ENCODE measurements at places on chromosomes 3 and 15.

DNA sequence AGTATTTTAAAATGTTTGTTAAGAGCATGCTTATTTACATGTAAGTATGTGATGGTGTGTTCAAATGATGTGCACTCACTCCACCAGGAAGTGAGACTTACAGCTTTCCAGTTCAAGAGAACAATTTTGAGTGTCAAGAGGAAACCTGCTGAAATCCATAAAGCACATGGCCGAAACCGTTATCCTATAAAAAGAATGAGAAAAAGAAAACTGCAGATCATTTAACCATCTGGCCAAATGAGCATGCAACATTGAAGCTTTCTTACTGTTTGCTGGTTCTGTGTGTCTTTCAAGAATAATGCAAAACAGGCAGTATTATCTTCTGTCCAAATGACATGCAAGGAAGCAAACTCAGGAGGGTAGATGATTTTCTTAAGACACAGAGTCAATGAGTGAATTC lies 26.3 kb downstream of the GABRR3 start:
- no peak for DNase-seq

GRCh38 chr15:77295446-77295845 lies 124.5 kb downstream of the PEAK1 start:
- no peak for DNase-seq

DNA sequence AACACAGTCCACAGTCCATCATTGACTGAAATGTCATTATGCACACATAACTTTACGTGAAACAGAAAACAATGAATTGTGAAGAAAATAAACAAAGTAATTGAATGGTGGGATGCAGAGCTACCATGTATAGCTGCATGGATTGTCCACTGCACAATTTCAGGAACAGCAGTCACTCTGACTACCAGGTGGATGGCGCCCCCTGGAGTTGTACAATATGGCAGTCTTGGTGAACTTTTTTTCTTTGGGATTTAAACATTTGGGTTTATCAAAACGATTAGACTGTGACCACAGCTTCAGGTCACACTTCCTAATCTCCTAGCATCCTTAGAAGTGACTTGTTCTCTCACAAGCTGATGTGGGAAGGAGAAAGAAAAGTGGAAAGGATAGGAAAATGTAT lies 48.9 kb upstream of the TCF12 start:
- no peak for DNase-seq

GRCh38 chr3:4720316-4721075 lies 227.3 kb downstream of the ITPR1 start:
- peak; percentile 71 for DNase-seq

- no peak for DNase-seq
Observed at GRCh38 chr3:188390343-188390718, 236.4 kb downstream of the LPP start.

GRCh38 chr15:72790302-72790910 lies 6.8 kb upstream of the ADPGK start:
- no peak for DNase-seq

GRCh38 chr15:74201710-74202420 lies 722 bp downstream of the STRA6 start:
- no peak for DNase-seq
